NCI-H526 treated with DMSO at 0.1 percent for 48 hours (cell line): ENCODE measurements at places on chromosomes 11 and 22.

GRCh38 chr11:97908354-97908753, 1112.4 kb upstream of the CNTN5 start:
- DNase-seq: no peak

DNA sequence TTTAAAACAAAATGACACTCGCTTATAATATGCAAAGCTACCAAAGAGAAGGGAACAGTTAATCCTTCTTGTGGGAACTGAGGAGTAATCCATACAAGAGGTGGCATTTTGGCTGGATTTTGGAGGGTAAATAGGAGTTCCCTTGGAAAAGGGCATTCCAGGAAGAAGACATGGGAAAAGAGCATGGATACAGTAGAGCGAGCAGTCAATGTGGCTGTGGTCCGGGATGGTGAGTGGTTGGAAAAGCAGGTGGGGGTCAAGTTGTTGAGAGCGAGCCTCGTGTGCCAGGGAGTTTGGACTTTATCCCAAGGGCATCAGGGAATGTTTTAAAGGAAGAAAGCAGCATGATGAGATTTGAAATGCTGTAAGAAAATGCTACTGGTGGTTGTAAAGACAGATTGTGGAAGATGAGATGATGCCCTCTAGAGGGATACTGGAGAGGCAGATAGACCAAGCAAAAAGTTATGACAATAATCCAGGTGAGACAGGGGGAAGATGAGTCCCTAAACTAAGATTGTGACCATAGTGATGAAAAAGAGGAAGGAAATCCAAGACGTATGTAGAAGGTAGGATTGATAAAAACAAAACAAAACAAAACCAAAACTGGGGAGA, 3.8 kb upstream of the MMP7 start:
- DNase-seq: no peak

GRCh38 chr22:40509401-40510134, 127.0 kb downstream of the MRTFA start:
- DNase-seq: no peak

DNA sequence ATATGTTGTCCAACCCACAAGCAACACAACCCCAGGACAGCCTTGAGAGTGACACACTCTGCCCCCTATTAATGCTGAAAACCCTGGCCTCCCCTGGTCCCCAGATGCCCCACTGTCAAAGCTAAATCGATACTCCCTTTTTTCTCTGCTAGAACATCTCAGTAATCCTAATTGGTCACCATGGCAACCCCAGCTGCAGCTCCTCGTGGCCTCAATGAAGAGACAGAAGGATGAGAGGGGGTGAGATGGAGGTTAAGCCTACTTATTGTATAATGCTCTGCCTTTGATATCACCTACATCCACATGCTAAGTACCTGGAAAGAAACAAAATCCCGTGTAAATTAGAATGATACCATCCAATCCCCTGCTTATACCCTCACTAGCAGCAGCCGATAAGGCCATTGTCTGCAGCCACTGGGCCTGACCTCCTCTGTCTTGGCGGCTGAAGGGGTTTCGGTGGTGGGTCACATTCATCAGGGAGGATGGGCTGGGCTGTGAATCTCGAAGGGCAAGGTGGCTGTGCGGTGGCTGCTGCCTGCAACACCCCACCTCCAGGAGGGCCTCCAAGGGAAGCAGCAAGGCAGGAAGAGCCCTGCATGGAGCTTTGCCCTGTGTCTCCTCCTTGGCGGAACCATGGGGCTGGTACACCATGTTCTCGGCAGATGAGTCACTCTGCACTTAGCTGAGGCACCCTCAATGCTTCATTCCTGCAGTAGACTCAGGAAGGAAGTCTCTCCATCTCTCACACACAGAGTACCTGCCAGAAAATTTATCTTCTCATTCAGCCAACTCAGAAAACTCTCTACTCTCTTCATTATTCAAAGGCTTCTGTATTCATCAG, 399.5 kb downstream of the BUD13 start:
- DNase-seq: no peak

DNA sequence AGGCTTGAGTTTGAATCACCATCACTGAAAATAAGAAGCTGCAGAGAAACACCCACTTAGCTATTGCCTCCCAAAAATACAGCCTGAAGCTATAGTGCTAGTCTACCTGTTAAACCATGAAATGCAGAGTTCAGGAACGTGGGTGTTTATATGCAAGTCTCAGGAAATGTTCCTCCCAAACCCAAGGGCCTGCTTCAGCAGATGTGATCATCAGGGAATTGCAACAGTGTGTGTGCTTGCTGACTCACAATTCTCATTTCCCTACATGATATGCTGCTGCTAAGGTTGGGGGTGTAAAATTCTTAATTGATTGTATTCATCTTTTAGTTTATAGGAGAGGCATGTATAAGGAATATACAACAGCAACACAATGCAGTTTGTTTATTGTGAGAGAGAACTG, 49.6 kb downstream of the NUP98 start:
- no peak for DNase-seq

GRCh38 chr22:45927059-45927458, 49.9 kb downstream of the WNT7B start:
- DNase-seq: no peak

- DNase-seq: no peak
Measured at GRCh38 chr22:45254388-45254787, 13.7 kb upstream of the KIAA0930 start.
